ENCODE measurements at places on chromosomes 5 and 9.

DNA sequence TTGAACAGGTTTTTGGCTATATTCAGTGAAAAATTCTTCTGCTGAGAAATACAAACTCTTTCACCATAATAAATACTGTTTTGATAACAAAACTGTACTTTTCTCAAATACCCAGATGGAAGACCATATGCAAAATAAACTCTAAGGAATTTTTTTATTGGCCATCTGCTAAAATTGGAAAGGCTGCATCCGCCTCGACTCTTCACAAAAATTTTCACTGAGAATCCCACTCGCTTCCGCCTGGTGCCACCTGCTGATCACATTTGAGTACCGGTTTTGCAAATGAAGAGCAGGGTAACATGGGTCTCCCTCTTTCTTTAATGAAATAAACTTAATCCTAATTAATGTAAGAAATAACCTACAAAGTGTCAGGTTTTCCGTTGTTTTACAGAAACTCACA, 76.4 kb downstream of the TTLL11 start:
- no peak for DNase-seq

- no peak for DNase-seq
Observed at GRCh38 chr9:1094749-1095148, 44.6 kb downstream of the DMRT2 start.

DNA sequence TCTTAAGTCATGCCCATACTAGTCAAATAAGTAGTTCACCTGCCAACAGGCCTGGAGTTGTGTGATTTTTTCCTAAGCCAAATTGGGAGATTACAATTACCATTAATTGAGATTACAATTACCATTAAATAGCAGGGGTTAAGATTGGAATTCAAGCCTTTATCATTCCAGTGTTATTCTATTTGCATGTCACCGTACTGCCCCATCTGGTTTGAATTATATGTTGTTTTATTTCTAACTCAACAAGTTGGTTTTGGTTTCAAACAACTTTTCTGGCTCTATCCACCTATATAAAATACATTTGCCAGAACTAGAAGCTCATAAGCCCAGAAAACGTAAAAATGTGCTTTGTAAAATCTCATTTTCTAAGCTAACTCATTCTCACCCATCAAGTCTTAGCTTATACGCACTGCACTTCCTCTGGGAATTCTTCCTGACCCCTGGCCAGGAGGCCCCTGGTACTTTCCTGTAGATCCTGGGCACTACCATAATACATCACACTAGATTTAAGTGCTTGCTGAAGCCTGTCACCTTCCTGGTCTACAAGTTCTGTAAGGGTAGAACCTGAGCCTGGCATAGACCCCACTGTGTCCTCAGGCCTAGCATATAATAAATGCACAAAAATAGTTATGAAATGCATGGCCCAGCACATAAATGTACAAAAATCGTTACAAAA, 242.0 kb upstream of the TRPM3 start:
- no peak for DNase-seq

- DNase-seq, result peak; percentile 7
Observed at GRCh38 chr5:135239453-135240282, 159.4 kb downstream of the MACROH2A1 start.

GRCh38 chr5:111197523-111197922, 26.7 kb upstream of the CAMK4 start:
- no peak for DNase-seq

GRCh38 chr5:170633235-170634081, 129.6 kb downstream of the KCNIP1 start:
- no peak for DNase-seq

GRCh38 chr9:23117616-23118015, 671.0 kb downstream of the DMRTA1 start:
- no peak for DNase-seq

DNA sequence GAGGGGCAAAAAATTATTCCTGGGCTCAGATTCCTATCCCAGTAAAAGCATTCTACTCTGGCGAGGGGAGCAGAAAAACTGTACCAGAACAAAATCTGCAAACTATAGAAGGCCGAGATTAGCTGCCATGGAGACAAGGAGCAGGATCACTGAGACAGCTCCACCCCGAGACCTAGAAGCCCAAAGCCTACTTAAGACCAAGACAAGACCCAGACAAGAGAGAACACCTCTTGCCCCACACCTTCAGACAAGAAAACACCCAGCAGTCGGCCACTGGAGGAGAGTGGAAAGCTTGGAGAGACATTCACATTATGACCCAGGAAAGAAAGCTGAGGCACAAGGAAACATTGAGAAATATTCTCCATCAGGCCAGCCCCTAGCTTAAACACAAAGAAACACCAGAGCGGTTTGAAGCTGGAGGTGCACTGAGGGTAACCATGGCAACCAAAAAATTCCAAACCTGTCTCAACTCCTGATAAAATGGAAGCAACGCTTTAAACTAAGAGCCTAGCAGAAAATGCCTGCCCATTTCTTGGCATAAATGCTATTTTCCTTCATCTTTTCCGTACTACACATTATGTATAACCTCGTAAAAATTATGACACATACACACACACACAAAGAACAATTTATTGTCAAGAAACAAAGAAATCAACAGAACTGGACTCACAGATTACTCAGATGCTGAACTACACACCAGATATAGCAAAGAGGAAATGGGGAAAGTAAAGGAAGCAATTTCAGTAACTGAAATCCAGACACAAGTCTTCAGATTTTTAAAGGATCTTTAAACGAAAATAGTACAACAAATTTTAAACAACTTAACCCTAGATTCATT, 53.8 kb upstream of the FTMT start:
- no peak for DNase-seq

DNA sequence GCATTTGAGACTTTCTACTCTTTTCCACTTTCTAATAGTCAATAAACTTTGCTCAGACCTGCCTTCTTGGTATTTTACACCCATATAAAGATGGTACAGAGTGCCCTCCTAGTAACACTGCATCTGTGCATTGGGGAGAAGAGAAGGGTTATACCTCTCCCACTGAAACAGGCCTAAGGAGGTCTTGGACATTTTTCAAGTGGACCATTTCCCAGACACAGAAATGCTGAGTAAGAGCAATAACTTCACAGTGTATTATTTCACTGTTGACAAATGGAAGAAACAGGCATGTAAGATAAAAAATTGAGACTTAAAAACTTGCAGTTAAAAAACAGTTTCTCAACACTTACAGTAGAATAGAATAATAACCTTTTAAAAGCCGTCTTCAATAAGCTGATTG, 1224.0 kb upstream of the CDH18 start:
- DNase-seq, result no peak

- no peak for DNase-seq
Observed at GRCh38 chr9:68755752-68756151, 50.7 kb downstream of the PIP5K1B start.

GRCh38 chr9:91760906-91761305, 189.1 kb downstream of the ROR2 start:
- no peak for DNase-seq

DNA sequence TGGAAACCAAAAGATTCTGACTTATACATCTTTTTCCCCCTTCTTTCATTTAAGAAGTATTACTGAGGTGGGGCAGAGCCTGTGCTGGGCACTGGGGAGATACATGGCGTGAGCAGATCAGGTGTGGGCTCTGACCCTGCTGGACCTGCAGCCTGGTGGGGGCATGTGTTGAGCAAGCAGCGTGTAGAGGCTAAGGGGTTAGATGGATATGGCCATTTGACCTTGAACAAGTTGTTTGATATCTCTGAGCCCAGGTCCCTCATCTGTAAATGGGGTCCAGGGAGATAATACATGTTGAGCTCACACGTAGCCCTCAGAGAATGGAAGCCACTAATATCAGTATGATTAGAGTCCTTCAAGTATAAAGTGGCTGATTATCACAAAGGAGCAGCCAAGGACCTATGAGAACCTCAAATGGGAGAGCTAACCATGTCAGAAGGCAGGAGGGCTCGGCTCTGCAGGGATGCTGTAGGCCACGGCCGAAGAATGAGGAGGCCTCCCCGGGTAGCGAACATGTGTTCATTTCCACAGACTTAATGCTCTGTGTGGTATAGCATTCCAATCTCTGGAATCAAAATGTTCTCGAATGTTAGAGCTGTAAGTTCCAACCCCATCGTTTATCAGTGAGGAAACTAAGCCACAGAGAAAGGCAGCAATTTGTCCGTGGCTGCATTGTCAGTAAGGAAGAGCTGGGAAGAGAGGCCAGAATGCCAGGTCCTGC, 15.4 kb upstream of the ANGPTL2 start:
- DNase-seq, result no peak

GRCh38 chr9:69324549-69325401, at the start of gene ENTREP1:
Gene ENTREP1 (plus strand): TSS chr9:69325215. CDS start chr9:69325310, 95 bp downstream.
- DNase-seq, result no peak

DNA sequence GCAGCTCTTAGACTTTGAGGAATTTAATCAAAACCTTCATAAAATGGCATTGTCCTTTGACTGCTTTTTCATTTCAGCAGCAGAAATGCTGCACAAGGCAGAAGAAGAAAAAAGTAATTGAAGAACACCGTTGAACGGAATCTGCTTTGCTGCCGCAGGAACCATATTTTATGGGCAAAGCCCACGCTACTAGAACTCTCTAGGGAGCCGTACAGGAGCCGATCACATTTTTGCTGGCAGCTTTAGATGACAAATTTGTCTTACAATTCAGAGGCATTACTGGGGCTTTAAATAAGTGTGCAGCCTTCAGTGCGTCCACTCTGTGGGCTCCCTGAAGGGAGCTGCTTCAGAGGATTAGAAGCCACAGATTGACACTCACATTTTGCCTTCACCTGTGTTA, 5.4 kb downstream of the CFAP90 start:
- no peak for DNase-seq

DNA sequence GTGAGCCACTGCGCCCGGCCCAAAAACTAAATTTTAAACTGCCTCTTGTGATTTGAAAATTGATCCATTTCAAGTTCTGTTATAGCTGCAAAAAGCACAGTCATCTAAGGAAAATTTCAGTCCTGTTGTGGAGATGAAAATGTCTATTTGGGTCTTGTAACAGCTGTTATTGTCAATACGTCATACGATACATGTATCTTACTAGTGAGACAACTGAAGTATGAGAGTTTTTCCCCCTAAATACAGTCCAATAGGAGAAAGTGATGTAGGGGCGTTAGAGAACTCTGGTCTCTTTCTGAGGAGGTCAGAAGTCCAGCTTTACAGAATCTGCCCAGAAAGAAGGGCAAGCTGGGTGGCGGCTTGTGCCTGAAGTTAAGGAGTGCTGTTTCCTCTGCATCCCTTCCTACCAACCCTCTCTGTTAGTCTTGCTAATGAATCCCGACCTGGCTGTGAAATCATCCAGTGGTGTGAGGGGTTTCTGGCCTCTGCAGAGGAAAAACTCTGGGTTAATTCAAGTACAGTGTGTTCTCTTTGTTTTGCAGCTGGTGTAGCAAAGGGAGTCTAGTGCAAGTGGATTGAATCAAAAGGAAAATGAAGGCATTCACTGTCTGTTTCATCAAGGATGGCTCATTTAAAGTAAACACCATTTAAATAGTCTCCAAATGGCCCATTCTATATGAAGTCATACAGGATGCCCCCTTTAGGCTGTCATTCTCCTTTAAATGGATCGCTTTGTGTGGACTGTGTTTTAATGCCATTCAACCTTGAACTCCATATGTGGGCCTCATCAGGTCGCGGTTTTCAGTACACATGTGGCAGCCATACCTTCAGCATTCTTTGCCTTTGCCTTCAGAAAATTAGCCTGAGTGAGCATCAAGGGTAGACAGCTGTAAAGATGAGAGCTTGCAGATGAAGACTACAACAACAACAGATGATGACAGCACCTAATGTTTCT, 59.0 kb downstream of the AOPEP start:
- DNase-seq, result no peak

All from D721Med (cell line).